ENCODE measurements at places on chromosomes 6 and 20. TPM values are rescaled to one million over a fixed set of nuclear protein-coding genes. Genes with fewer than 3 reads are reported as not detected.

DNA sequence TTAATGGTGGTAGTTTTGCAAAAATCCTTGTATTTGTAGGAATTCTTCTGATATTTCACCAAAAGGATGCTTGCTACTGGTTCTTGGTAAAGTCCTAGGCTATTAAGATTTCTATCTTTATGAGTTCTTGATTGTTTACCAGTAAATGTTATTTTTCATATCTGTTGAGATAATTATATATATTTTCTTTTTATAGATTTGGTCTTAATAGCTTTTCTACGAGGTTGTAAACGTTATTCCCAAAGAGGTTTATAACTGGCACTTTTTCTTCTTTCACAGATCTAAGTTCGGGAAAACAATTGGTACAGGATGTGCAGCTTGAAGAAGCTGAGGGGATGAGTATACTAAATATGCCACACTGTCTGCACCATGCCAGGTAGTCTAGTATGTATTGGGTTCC, 55.1 kb upstream of the HBS1L start:
- DNase-seq = no peak

- DNase-seq = no peak
Observed at GRCh38 chr20:57020364-57020763, 246.1 kb downstream of the BMP7 start.

The GJA10 gene
- not detected for polyA plus RNA-seq

The STMND1 gene
- not detected for polyA plus RNA-seq

The ADGRG6 gene
- 0.24 TPM for polyA plus RNA-seq

DNA sequence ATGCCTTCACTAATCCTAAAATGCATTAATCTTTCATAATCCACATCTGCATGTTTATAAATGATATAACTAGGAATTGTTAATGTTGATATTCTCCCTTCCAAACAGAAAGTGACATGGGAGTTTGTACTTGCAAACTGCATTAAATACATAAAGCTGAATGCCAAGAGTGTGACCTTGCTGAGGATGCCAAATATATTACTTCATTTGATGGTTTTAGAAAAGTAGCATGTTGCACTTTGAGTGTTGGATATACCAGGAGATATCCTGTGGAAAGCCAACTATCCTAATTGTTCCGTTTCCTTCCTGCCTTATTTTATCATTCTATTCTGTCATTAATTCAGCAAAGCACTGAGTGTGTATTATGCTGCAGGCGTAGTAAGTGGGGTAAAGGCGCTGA, 229.8 kb downstream of the TMEM242 start:
- DNase-seq = no peak

GRCh38 chr6:166494757-166495486, 91.6 kb downstream of the RAMACL start:
- DNase-seq = peak; percentile 54

All from spleen (tissue), 13 donors.